GM20000 (cell line): ENCODE measurements at places on chromosomes 3 and 15.
A peak's percentile ranks its signal among the peaks of the same experiment; 100 is the strongest.

DNA sequence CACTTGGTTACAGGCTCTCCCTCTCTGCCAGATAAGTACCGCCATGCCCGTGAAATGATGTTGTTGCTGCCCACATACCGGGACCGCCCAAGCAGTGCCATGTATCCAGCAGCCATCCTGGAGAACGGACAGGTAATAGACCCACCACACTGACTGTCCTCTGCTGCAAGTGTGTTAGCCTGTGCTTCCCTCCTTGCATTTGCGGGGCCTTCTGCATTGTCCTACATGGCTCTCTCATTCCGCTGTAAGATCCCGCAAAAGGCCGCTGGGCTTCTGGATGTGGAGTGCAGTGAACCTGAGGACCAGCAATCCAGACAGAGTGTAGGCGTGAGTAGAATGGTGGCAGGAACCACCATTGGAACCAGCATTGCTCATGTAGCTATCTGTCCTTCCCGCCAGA, 10.6 kb upstream of the MANF start:
- no peak for DNase-seq

DNA sequence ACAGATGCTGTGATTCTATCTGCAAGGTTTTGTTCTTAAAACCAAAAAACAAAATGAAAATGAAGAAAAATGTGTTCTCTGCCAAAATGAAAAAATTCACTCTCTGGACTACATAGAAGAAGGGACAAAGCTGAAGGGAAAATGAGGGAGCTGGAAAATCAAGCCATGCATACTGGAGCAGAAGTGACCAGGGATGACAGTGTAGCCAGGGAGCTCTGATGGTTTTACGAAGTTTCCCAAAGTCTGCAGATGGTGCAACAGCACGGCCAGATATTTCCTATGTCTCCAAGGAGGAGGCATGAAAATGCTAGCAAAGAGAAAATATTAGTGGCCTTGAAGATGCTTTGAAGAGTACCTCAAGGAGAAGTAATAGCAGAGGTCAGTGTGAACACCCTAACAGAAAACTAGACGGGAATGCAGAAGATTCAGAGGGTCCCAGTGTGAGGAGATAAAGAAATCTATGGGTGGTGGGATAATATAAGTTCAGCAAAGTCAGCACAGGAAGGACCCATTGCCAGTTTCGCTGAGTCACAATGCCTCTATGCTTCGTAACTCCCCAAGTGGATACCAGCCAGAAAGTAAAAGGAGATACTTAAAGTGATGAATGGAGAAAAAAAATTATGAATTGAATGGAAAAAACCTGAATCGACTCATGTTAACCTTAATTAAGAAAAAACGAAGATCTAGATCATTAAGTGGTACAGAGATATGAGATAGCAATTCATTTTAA, 39.0 kb upstream of the POMGNT2 start:
- DNase-seq = no peak

- DNase-seq = no peak
Observed at GRCh38 chr3:117836296-117836695, 1126.7 kb downstream of the TUSC7 start.

- no peak for DNase-seq
Observed at GRCh38 chr3:141804447-141804777, 41.2 kb downstream of the GRK7 start.

DNA sequence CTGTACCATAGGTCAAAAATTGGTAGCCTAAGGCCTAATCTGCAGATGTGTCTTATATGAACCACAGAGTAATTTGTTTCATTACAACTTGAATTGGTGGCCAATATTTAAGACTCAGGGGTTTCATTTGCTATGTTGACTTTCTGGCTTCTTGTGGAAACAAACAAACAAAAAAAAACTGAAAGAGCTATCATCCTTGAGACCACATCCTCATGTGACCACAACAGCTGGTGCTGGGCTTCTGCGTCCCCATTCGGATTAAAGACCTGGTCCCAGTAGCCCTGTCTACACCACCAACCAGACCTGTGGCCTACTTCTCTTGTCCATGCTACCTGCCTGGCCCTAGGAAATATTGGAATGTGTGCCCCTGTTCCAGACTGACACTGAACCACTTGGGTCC, 61.7 kb downstream of the STRIT1 start:
- no peak for DNase-seq

- DNase-seq = no peak
Observed at GRCh38 chr3:37071921-37072320, 78.6 kb downstream of the MLH1 start.

GRCh38 chr3:171813897-171814460, 3.7 kb upstream of the PLD1 start:
- peak; percentile 46 for DNase-seq

- no peak for DNase-seq
Observed at GRCh38 chr3:988785-989184, 104.0 kb upstream of the CNTN6 start.

DNA sequence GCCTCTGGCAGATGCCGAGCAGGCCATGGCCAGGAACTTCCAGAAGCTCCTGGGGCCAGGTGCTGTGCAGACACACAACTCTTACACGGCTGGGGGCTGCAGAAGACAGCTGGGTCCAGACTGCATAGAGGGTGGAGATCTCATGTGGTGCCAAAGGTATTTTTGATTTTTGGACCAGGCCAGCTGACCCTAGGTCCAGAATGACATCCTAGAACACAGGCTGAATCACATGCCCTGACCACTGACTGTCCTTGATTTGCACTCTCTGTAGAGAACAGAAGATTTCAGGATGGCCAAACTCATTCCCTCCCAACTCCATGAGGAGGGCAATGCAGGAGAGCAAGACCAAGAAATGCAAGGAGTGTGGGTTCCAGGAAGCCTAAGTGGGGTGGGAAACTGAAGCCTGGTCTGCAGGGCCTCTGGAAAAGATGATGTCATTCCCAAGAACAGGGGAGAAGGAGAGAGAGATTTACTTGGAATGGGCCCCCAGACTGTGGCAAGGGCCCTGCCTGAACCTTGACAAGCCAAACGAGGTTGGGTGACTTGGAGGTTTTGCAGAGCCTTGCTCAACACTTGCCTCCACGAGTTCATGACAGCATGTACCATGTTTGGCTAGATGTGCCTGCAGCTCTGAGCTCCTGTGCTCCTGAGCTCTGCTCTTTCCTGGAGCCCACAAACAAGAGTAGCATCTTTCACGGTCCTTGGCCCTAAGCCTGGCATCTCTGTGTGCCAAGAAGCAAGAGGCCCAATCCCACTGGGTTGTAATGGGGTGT, 38.5 kb upstream of the CTSH start:
- no peak for DNase-seq
